Sciatic nerve (tissue), 2 donors: ENCODE measurements at places on chromosomes 11 and 22. TPM values are rescaled to one million over a fixed set of nuclear protein-coding genes. Genes with fewer than 3 reads are reported as not detected.

The SLC25A18 gene
- total RNA-seq = 0.53 TPM

GRCh38 chr11:134242376-134242775 lies 10.8 kb downstream of the THYN1 start:
- no peak for DNase-seq

- DNase-seq = peak; percentile 50
These were observed 7.4 kb downstream of the SCARF2 start for GRCh38 chr22:20430101-20430719.

GRCh38 chr11:100805506-100806199 lies 118.6 kb downstream of the ARHGAP42 start:
- DNase-seq = no peak

The FJX1 gene
- total RNA-seq = 3.9 TPM

The MS4A12 gene
- total RNA-seq = not detected

GRCh38 chr22:39994041-39994565 lies 651 bp upstream of the FAM83F start:
- no peak for DNase-seq

- DNase-seq = no peak
These were observed 75.1 kb upstream of the CADM1 start for GRCh38 chr11:115579181-115579825.

The MPZL2 gene
- 49.6 TPM for total RNA-seq

- peak; percentile 38 for DNase-seq
These were observed 12.3 kb downstream of the IFT27 start for GRCh38 chr22:36763576-36763975.

The XBP1 gene
- 84.9 TPM for total RNA-seq

GRCh38 chr11:65084598-65085375 lies 765 bp downstream of the ZFPL1 start:
- DNase-seq = no peak

The TMEM191B gene
- 0.80 TPM for total RNA-seq

The OR56A1 gene
- total RNA-seq = 0.13 TPM

The PRRG4 gene
- total RNA-seq = 22.9 TPM

- DNase-seq = no peak
These were observed 133.5 kb downstream of the CNTN5 start for GRCh38 chr11:99154277-99154676.

GRCh38 chr11:46700241-46701077 lies at the start of the genes ARHGAP1 and ZNF408:
TSS of gene ARHGAP1 (minus strand) at chr11:46700619. CDS start at chr11:46696107, 4,512 bp downstream.
TSS of gene ZNF408 (plus strand) at chr11:46701031. CDS start at chr11:46701048, 17 bp downstream.
- peak; percentile 100 for DNase-seq

GRCh38 chr22:32796865-32797573 lies 4.5 kb upstream of the TIMP3 start:
- DNase-seq = peak; percentile 90

GRCh38 chr11:116207421-116208141 lies 565.2 kb downstream of the BUD13 start:
- no peak for DNase-seq

GRCh38 chr11:120236169-120237107 lies 3.5 kb upstream of the POU2F3 start:
- DNase-seq = no peak

DNA sequence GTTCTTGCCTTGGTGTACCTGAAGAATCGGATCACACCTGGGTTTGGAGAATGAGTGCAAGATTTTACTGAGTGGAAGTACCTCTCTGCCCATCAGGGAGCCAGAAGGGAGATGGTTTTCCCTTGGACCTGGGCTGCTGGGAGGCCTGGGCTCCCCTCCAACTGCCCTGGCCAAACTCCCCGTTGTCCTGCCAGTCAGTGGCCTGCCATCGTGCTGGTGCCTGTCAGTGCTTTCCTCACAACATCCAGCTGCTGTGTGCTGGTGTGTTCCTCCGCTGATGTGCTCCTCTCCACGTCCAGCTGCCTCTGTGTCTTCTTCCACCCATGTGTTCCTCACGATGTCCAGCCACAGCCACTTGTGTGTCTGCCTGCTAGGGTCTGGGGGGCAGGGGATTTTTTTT lies 87.9 kb upstream of the CLPB start:
- no peak for DNase-seq

The C11orf97 gene
- total RNA-seq = not detected

DNA sequence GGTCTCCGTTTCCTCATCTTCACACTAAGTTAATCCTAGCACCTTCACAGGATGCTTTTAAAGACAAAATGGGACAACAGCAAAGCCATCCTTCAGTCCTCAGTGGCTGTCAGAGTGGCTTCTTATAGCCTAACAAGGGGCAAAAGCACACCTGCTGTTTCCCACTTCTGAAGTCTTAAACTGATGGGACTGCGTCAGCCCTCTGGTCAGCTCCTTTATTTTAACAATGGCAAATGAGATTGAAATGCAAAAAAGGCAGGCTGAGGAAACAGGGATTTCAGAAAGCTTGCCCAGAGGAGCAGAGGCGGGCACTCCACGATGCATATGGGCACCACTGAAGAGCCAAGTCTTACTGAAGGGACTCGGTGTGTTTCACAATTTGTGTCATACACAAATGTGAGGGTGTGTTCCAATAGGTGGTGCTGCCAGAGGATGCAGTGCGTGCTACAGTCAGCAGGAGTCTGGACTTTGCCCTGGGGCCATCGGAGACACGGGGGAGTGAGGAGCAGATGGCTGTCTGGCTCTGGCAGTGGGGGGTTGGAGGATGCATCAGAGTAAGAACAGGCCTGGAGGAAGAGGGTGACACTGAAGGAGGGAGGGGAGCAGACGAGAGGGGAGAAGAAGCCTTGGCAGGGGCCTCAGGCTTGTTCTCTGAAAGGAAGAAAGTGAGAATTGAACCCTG lies 47.3 kb downstream of the TENM4 start:
- DNase-seq = no peak

The MRE11 gene
- 30.7 TPM for total RNA-seq

GRCh38 chr22:38110863-38111852 lies 674 bp upstream of the BAIAP2L2 start:
- DNase-seq = no peak

GRCh38 chr22:50157709-50158375 lies 12.7 kb upstream of the PANX2 start:
- no peak for DNase-seq

DNA sequence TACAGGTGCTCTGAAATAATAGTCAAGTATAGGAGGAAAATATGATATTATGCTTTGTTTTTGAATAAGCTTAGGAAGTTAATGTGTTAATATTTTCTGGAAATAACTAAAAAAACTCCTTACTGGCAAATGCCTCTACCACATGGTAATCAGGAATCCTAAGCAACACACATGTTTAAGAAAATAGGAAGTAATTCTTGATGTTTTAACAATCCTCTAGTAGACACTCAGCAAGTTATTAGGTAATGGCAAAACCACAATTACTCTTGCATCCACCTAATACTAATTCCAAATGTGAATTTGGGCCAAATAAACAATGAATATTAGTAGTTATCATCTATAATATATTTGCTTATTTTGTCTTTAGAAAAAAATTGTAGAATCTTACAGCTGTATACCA lies 53.6 kb downstream of the SLC35F2 start:
- DNase-seq = no peak

GRCh38 chr11:334264-334994 lies 13.8 kb upstream of the IFITM3 start:
- DNase-seq = peak; percentile 57

The MRGPRE gene
- not detected for total RNA-seq

- DNase-seq = no peak
These were observed 224.3 kb upstream of the C11orf87 start for GRCh38 chr11:109197656-109198055.

The LAMTOR1 gene
- total RNA-seq = 70.8 TPM

The CCDC88B gene
- total RNA-seq = 12.9 TPM

GRCh38 chr11:76793391-76794291 lies 10.5 kb downstream of the TSKU start:
- no peak for DNase-seq

DNA sequence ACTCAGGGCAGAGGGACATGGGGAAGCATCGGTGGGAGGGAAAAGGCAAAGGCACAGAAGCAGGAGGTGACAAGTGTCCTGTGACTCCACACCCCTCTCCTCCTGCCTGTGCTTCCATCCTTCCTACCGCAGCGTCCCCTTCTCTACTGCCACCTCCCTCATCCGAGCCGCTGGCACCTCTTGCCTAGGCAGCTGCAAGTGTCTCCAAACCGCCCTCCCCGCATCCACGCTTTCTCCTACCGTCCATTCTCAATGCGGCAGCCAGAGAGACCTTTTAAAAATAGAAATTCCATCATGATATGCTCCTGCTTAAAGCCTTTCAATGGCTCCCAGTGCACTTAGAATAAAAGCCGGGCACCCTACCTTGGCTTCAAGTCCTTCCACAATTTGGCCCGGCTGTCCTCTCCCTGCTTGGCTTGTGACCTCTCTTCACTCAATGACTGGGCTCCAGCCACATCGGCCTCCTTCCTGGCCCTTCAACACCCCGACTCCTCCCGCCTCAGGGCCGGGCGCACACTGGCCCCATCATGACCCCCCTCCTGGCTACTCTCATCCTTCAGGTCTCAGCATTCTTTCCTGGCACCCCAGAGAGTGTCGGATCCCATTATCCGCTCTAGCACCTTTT lies 16.5 kb downstream of the LRRC10B start:
- no peak for DNase-seq

DNA sequence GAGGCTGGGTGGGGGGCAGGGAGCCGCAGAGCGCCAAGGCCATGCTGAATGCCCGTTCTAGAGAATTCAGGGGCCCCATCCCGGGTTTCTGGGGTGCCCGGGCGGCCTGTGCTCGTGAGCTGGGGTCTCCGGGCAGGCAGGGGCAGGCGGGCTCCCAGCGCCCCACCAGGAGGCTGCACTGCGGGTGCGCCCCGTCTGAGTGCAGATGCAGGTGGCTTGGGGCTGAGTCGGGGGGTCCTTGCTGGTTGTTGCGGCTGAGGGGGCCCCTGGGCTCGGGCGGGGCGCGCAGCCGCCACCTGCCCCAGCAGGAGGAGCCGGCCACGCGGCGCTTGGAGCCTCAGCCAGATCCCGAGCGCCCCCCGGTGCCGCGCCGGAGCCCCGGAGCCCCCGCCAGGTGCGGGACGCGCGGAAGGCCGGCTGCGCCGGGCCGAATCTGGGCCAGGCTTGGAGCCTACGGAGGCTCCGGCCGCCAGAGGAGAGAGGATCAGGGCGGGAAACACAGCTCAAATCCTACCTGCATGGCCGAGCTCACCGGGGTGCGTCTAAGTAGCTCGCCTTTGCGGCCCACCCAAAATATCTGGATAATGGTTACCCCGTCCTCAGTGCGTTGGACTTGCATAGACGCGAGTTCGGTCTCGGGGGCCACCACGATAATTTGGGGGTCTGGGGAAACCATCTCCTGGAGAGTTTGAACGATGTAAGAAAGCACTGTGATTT lies 590 bp upstream of the IGF2 start:
- DNase-seq = no peak

- no peak for DNase-seq
These were observed 8.9 kb downstream of the OLFML1 start for GRCh38 chr11:7494086-7494745.

The DLG2 gene
- total RNA-seq = 17.3 TPM

DNA sequence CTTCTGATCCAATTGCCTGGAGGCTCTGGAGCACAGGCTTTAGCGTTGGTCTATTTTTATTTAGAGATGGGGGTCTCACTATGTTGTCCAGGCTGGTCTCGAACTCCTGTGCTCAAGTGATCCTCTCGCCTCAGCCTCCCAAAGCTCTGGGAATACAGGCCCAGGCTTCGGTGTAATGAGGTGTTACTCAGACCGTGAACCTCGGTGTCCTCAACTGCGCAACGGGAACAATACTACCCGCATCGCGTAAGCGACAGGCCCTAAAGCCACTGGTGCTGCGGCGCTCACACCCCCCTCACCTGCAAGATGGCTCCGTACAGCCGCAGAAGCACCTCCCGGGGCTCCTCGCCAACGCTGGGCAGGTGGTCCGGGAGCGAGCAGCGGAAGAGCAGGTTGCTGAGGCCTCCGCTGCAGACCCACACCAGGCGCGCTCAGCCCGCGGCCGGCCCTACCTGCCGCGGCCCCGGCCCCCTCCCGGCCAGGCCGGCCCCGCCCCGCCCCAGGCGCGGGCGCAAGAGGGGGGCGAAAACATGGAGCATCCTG lies 628 bp downstream of the CHKB start:
- DNase-seq = no peak

DNA sequence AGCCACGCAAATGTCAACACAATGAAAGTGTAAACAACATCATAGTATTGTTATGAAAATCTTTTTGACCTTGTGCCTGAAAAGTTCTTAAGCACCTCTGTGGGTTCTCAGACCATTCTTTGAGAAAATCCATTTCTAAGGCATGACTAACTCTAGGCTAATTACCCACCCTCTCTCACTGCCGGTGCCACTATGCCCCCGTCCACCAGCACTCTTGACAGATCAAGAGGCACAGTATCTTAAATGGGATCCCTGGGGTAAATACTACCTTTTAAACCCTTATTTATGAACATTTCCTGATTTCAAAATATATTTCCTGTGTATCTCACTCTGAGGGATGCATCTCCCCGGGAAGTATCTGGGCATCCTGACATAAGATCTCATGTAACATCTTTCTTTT lies 607.5 kb downstream of the METTL15 start:
- no peak for DNase-seq

The FADS1 gene
- total RNA-seq = 99.3 TPM

GRCh38 chr22:27323661-27324060 lies 477.9 kb downstream of the MN1 start:
- no peak for DNase-seq
